ENCODE measurements at places on chromosomes 6 and 20.

GRCh38 chr6:88605271-88605670 lies 358.1 kb downstream of the RNGTT start:
- no peak for DNase-seq

DNA sequence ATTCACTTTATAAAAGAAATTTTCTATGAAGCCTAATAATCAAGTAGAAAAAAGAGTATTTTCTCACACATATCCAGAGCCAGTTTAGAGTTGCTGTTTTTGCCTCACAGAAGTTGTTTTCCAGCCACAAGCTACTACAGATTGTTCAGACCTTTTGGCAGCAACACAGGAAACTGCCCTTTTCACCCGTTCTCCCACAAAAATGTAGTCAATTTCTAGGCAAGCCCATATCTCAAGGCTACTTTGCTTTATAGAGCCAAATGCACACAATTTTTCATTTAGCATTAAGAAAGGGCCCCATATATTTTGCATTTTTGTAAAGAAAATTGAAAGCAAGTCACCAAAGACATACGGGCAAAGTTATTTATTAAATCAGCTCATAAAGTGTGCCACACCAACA lies 49.5 kb downstream of the EPB41L2 start:
- no peak for DNase-seq

- no peak for DNase-seq
Observed at GRCh38 chr6:128979071-128979470, 96.1 kb downstream of the LAMA2 start.

DNA sequence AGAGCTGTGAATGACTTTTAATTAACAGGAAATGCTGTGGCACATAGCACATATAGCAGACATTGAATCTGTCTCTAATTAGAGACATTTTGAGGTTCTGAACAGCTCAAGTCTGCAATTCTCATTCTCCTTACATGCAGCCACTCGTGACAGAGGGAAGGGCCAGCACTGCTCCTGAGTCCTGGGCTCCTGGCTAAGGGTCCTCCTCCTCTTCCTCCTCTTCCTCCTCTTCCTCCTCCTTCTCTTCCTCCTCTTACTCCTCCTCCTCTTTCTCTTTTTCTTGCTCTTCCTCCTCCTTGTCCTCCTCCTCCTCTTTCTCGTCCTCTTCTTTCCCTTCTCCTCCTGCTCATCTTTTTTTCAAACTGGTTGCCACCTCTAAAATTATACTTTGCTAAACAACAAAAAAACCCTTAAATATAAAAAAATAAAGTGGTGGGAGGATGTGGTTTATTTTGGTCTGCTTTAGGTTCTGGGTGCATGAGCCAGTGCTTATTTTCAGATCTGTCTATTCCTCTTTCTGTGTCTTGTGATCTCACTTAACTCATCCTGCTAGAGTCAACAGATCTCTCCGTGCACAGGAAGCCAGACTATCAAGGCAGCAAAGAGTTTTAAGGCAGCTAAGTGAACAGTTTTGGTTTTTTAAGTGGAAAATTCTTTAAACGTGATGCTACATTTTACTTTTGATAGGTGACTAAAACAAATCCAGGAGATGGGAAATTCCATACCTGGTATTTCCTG lies 159.3 kb downstream of the CD83 start:
- DNase-seq: no peak

DNA sequence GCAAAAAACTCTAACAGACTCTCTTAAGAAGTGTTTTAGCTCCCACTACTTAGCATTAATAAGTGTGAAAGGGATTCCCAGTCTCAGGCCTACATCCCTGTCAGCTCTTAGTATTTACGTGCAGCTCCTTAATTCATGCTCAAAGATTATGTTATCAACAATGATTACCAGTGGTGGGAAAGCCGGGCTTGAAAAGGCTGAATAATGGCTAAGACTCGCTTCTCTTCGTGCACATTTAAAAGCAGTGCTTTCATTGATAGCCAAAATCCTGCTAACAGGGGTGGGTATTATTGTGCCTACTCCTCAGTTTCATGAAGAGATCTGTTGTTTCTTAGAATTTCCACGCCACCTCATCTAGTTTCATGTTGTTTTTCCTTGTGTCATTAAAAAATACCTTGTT lies 518.8 kb downstream of the GRIK2 start:
- DNase-seq: no peak

GRCh38 chr6:163367497-163368183 lies 46.9 kb upstream of the QKI start:
- DNase-seq: no peak

DNA sequence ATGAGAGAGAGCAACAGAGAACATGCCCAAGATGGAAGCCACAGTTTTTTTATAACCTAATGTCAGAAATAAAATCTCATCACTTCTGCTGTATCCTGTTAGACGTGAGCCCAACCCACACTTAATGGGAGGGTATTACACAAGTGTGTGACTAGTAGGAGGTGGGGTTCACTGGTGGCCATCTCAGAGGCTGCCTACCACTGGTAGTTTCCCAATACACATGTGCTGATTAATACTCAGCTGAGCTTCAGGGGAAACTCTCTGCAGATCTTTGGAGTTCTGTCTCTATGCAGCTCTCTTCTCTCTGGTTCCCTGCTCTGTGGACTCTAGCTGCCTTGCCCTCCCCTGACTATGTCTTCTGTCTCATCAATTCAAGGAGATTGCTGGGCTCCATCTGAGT lies 35.7 kb downstream of the CNBD2 start:
- DNase-seq: no peak

DNA sequence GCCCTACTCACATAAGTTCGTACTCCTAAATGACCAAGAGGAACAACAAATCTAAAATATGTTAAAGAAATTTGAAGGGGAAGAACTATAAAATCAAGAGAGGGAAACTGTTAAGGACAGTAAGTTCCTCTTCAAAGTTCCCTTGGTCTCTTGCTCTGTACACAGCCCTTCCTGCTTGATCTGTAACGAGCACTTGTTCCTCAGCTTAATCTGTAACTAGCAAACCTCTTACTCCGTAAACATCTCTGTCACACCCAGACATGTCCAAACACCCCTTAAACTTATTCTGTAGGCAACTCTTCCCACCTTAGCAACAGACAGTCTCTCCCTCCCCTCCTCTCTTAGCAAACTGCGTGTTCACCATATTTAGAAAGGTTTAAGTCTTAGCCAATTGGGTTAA lies 29.9 kb downstream of the PLN start:
- DNase-seq: no peak

GRCh38 chr6:5996714-5997419 lies 9.9 kb downstream of the NRN1 start:
- no peak for DNase-seq

GRCh38 chr6:12148841-12149240 lies 136.7 kb downstream of the HIVEP1 start:
- no peak for DNase-seq

DNA sequence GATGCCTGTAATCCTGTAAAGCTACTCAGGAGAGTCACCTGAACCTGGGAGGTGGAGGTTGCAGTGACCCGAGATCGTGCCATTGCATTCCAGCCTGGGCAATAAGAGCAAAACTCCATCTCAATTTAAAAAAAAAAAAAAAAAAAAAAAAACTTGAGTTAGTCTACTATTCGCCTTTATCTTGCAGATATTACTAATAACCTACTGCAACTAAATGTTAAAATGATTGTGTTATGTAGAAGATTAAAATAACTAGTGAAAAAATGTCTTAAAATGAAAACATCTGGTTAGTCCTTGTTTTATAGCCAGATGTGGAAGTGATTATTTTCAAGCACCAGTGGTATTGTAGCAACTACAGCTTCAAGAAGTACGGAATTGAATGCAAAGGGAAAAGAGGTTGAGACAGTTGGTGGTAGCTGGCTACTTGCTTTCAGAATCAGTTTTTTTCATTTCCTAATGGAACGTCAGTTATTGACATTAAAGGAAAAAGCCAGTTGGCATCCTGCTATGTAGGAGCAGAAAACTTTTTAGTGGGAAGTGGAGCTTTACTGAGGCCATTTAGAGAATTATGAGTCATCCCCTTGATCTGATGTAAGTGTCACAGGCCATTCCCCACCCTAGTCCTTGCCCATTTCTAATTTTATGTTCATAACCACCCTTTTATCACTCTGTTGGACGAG lies 43.8 kb upstream of the DYNLRB1 start:
- peak; percentile 35 for DNase-seq

- DNase-seq: no peak
Observed at GRCh38 chr6:47680051-47680450, 18.3 kb upstream of the ADGRF4 start.

- no peak for DNase-seq
Observed at GRCh38 chr6:165931675-165932074, 236.0 kb downstream of the TBXT start.

GRCh38 chr6:25481267-25481666 lies 170.7 kb upstream of the SCGN start:
- no peak for DNase-seq

- DNase-seq: no peak
Observed at GRCh38 chr6:13289789-13290318, 38.5 kb downstream of the TBC1D7 start.

GRCh38 chr6:70852667-70853246 lies 104.1 kb downstream of the B3GAT2 start:
- no peak for DNase-seq

- DNase-seq: no peak
Observed at GRCh38 chr20:3839328-3839727, 7.3 kb upstream of the MAVS start.

DNA sequence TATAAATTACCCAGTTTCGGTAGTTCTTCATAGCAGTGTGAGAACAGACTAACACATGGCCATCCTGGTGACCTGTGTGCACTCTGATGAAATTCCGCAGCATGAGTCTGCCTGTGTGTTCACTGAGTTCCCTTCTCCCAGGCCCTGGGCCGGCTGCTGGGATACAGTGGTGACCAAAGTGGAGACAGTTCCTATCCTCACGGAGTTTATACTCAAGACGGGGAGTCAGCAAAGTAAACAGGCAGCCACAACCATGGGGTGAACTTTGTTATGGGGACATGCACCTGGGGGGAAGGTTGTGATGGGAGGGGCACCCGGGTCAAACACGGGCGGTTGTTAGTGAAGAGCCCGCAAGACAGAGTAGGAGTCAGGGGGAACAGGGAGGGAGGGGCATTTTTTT lies 202.0 kb downstream of the CDH4 start:
- DNase-seq: no peak

GRCh38 chr6:45858691-45859090 lies 157.0 kb downstream of the CLIC5 start:
- no peak for DNase-seq
